Caki2 (cell line): ENCODE measurements at places on chromosomes 7 and 10.

DNA sequence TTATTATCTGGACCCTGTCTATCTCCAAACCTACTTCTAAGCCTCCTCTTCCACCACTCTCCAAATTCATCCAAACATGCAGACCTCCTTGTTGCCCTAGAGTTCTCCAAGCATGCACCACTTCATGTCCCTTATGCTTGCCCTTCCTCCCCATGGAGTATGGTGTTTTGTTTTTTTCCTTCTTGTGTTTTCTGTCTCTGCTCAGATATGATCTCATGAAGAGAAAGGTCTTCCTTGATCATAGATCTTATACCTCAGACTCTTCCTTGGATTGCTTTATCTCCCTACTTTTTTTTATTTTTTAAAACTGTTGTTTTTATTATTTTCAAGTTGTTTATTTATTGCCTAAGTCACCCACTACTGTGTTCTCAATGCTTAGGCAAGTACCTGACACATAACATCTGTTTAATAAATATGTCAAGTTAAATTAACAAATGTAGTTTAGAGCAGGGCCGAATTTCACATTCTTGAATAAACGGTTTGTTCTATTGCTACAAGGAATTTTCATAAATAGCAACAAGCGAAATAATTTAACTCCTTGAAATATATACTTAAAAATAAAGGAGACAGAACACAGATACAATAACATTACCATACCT lies 84.5 kb downstream of the HGF start:
- DNase-seq = no peak

- no peak for DNase-seq
Measured at GRCh38 chr10:90530521-90530920, 327.3 kb downstream of the HTR7 start.

- DNase-seq = no peak
Measured at GRCh38 chr10:113175756-113176651, 226.0 kb downstream of the TCF7L2 start.

DNA sequence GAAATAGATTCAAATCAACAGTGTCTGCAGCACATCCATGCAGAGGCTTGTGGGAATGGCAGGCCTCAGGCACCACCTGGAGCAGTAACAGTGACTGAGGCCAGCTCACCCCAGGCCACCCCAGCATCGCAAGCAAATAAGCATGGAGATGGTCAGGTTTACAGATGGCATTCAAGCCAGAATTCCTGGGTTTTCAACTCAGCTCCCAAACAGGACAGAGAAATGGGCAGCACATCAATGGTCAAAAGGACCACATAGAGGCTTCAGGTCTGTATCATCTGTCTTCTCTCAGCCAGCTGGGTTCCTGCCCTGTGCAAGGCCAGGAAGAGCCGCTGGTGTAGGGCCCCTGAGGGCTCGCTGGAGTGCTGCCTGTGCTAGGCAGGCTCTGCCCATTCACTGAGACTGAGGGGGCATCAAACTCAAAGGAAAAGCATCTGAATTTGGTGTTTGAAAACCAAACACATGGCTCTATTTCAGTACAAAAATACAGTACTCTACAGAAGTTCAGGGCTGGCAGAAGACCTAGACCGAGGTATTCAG lies 112.5 kb downstream of the KMT2E start:
- no peak for DNase-seq

- no peak for DNase-seq
Measured at GRCh38 chr10:63115732-63116383, 17.3 kb upstream of the NRBF2 start.

DNA sequence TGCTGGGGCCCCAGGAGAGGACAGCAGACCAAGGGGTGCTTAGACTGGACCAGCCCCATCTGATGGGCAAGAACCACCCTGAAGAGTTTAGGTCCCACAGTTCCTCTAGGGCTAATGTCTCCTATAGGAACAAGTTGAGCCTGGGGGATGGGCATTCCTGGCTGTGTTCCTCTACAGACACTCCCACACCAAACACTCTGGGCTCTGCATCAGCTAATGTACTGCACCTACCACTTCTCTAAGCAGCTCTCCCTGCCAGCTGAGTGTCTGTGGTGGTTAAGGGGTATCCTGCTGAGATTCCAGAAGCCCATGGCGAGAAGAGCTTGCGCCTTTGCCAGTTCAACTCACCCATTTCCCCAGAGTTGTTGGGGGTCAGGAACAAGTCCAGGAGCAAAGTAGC lies 284.1 kb upstream of the CSTF2T start:
- DNase-seq = no peak
